ENCODE measurements at places on chromosomes 1 and 21.
A peak's percentile ranks its signal among the peaks of the same experiment; 100 is the strongest.

- DNase-seq, result no peak
Observed at GRCh38 chr1:232127190-232127589, 500.6 kb downstream of the DISC1 start.

GRCh38 chr21:32094804-32095203 is 184.0 kb downstream of the MIS18A start:
- no peak for DNase-seq

DNA sequence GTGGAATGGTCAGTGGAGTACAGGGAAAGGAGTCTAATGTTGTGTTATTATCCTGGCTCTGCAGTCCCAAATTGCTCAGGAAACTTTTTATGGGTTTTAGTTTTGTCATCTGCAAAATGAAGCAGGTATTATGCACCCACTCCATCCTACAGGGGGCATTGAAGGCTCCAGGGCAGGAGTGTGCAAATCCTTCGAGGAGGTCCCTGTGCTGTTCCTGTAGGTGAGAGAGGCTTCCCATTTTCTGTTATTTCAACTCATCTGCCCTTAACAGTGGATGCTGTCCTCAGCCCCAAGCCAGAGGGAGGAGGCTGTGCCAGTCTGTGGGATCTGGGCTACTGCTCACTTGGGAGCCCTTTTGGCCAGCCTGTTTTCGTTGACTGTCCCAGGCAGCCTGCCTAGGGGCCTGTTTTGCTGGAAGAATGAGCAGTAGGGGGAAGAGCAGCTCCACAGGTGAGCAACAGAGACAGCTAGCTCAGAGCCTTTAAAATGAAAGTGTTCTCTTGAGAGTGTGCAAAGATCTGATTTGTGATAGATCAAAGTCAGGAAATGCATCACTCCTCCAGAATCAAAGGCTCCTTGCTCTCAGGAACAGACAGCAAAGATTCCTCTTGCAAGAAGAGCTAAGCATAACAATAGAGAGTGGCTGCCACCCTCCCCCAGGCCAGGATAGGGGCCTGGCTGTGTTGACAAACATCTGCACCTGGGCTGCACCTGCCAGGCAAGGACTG is 317.6 kb upstream of the PROX1 start:
- DNase-seq, result peak; percentile 51

GRCh38 chr21:18803624-18804023 is 400.0 kb upstream of the TMPRSS15 start:
- no peak for DNase-seq

DNA sequence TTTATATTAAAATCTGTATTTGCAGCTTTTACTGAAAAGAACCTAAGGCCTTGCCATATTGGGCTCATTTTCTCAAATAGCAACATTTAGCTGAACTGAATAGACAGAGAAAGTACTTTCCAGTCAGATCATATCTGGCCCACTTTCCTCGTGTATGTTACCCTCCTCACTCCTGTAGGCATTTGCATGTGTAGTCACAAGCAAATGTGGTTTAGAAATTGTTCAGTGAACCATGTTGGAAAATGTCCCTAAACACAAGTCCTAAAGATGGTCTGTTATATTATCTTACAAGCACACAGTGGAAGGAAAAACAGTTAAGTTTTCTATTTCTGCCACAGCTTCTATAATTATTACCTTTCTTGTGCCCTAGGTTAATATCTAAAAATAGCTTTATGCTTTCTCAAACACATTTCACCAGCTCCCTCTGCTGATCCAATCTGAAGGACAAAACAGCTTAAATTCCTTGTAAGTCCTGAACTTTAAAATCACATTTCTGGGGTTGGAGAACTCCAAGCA is 606 bp upstream of the FMO4 start:
- DNase-seq, result no peak

- DNase-seq, result no peak
Observed at GRCh38 chr21:43300496-43301408, 126.2 kb downstream of the SIK1 start.

GRCh38 chr1:30962609-30963508 is 54.3 kb upstream of the SDC3 start:
- DNase-seq, result no peak

GRCh38 chr21:41885341-41886024 is 6.3 kb upstream of the PRDM15 start:
- DNase-seq, result no peak

DNA sequence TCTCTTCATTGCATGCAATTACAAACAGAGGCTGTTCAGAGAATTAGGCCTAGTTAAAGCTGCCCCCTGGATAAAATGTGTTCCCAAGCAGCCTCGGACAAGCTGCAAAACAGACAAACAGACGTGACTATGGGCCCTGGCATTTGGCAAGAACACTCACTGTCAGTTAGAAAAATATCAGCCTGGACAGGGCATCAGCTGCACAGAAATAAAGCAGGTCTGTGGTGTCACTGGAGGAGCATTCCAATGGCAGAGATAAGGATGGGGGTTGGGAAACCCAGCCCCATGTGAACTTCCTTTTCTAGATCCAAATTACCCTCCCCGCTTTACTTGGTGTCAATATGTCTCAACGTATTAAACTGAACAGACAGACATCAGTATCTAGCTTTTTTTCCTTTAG is 177.1 kb downstream of the GPATCH2 start:
- no peak for DNase-seq

DNA sequence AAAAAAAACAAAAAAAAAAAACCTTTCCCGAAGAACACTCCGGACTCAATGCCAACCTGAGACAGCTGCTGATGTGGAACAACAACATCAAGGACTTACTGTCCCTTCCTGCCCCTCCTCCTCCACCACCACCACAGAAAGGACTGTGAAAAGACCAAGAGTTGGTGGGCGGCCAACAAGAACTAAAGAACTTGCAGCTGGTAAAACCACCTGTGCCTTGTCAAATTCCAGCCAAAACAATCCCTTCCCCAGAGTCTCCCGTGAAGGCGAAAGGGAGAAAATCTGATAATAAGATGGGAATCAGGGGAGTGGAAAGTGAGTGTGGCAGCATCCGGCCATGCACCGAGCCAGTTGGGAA is 88.9 kb downstream of the PROX1 start:
- no peak for DNase-seq

DNA sequence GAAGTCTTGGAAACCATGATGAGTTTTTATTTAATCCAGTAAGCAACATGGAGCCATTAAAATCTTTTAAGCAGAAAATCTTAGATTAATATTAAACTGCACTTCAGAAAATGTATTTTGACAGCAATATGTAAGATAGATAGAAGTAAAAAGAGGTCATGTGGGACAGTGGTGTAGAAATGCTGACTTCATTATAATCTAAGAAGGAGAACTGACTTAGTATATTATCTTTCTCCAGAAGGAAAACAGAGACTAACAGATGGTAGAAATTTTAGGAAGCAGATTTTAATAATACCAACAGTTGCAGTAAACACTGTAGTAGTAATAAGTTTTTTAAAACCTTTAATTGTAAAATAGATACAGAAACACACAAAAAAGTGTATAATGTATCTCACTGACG is 272.9 kb downstream of the TPR start:
- no peak for DNase-seq

DNA sequence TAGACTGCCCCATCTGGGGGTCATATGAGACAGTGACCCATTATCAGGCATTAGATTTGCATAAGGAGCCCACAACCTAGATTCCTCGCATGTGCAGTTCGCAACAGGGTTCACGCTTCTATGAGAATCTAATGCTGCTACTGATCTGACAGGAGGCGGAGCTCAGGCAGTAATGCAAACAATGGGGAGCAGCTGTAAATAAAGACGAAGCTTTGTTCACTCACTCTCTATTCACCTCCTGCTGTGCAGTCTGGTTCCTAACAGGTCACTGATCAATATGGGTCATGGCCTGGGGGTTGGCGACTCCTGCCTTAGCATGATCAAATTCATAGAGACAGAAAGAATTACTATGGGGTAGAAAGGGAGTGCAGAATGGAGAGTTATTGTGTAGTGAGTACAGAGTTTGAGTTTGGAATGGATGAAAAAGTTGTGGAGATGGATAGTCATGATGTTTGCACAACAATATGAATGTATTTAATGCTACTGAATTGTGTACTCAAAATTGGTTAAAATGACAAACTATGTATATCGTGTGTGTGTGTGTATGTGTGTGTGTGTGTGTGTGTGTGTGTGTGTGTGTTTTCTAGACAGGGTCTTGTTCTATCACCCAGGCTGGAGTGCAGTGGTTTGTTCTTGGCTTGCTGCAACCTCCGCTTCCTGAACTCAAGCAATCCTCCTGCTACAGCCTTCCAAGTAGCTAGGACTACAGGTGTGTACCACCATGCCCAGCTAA is 42.2 kb downstream of the BTF3L4 start:
- no peak for DNase-seq

- no peak for DNase-seq
Observed at GRCh38 chr1:21292503-21292983, 2.3 kb upstream of the ECE1 start.

GRCh38 chr1:50559421-50559820 is 136.2 kb upstream of the DMRTA2 start:
- DNase-seq, result peak; percentile 42

DNA sequence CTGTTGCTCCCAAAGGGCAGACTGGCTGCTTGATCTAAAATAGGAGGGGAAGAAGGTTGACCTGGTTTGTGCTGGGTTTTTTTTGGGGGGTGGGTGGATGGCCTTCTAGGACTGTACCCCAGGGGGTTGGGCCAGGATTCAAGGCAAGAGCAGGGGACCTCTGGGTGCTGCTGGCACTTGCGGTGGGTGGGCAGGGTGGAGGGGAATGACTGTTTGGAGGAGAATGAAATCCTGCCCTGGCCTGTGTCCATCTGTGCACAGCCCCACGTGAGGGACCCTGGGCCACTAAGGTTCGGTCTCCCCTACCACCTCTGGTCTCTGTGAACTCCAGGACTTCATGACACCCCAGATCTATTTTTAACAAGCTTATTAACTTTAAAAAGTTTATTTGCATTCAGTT is 414.2 kb downstream of the PTPRU start:
- DNase-seq, result no peak

DNA sequence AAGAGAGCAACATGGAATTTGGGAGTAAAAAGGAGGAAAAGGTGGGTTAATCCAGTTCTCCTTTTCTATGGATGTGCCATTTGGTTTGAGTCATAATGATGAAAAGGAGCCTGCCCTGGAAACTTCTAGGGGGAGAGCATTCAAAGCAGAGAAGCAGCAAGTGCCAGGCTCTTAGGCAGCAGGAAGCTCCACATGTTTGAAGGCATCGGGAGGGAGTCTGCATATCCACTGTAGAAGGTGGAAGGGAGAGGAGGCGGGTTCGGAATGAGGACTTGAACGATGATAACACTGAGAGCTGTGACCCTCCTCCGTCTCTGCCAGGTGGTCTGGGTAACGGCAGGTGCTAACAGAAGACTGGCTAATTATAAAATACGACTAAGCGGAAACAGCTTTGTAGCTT is 128.2 kb downstream of the RYR2 start:
- no peak for DNase-seq

GRCh38 chr1:64829411-64830029 is 84.6 kb downstream of the RAVER2 start:
- DNase-seq, result no peak

DNA sequence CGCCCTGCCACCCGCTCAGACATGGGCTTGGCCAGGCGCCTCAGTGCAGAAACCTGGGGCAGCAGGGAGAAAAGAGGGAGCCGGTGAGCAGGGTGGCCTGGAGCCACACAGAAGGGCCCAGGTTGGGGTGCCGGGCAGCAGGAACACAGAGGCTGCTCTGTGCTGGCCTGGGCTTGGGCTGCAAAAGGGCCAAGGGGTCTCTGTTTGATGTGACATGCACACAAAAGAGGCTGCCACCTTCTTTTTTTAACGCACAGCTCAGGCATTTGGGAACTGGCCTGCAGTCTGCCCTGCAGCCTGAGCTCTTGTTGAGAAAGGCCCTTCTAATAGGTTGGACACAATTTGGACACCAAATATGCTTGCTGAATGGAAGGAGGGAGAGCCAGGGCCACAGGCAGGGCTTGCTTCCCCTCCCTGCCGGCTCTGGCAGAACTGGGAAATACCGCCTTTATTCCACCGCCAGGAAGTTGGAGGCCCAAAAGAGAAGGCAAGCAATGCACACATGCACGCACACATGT is 32.4 kb downstream of the KIF21B start:
- DNase-seq, result no peak

DNA sequence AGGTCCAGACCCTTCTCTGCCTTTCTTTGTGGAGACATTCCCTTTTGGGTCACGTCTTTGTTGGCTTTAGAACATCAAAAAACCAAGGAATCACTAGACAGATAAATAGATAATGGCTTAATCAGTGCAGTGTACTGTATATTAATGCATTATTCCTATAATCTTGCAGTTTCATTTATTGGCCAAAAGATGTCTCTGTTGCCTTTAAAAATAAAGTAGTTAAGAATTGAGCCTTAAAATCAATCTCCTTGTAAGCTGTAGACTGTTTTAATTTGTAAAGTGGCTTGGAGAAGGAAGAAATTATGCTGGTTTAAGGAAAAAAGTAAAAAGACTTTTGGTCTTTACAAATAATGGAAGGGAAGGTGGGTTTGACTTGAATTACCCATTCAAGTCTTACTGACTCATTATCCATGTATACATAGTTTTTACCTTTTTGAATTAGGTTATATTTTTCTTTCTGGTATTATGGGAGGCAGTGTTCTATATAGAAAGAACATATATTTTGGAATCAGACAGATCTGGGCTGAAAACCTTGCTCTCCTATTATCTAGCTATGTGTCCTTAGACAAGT is 84.6 kb downstream of the VPS13D start:
- no peak for DNase-seq

- peak; percentile 36 for DNase-seq
Observed at GRCh38 chr1:8169364-8170058, 143.4 kb upstream of the ERRFI1 start.

DNA sequence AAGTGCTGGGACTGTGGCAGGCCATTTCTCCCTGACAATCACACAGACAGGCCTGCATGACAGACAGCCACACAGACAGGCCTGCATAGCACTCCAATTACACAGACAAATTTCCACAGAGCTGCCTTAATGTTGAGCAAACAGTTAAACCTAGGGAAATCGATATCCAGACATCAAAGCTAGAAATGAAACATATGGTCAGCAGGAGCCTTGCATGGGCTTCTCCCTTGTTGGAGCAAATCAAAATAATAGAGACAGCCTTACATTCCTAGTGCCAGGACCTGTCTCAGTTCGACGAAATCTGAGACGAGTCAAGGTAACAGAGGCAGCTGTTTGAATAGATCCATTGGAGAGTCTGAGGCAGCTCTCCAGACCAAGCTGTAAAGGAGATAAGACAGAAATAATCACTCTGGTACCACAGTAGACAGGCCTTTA is 42.4 kb downstream of the OLFML3 start:
- no peak for DNase-seq

- DNase-seq, result no peak
Observed at GRCh38 chr1:81703391-81703755, 97.4 kb upstream of the ADGRL2 start.

- no peak for DNase-seq
Observed at GRCh38 chr1:24362982-24363614, 43.9 kb downstream of the GRHL3 start.

- no peak for DNase-seq
Observed at GRCh38 chr1:224420106-224420505, 14.5 kb downstream of the WDR26 start.

Data from NCI-H1436 treated with DMSO at 0.1 percent for 48 hours (cell line).